NCI-H1694 treated with DMSO at 0.1 percent for 48 hours (cell line): ENCODE measurements at places on chromosomes 1 and 21.

- DNase-seq, result no peak
Observed at GRCh38 chr1:218983433-218983832, 190.2 kb upstream of the LYPLAL1 start.

- no peak for DNase-seq
Observed at GRCh38 chr1:205532026-205532898, 27.8 kb downstream of the CDK18 start.

DNA sequence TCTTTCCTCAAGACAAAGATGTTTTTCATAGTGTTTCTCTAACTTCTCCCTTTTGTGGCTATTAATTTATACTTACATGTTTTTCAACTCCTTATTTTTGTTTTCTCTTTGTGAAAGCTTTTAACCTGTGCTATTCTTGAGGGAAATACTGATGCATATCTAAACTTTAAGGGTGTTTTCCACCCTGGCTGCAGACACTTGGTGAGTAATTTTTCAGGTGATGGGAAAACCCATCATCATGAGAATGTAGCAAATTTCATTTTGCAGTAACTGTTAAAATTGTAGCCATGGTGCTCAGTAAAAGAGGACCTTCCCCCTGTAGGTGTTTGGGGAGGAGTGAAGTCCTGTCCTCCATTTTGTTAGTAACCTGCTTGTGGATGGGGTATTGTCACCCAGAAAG lies 124.2 kb downstream of the LIPI start:
- DNase-seq, result no peak

DNA sequence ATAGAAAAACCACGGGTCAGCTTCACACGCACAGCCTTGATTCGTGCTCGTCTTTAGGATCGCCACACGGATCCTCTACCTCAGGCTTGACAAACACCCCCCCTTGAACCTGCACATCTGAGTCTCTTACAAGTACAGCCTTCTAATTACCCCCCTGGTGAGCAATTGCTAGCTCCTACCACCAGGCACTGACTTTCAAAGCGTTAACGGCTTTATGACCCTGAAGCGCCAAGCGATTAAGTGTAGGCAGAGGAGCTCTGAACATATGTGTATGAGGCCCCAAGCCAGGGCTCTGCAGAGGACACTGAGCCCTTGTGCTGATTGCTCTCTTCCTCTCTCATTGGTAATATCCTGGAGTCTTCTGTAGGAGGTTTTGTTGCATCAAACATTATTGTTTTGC lies 55.7 kb upstream of the EPHA8 start:
- DNase-seq, result no peak

DNA sequence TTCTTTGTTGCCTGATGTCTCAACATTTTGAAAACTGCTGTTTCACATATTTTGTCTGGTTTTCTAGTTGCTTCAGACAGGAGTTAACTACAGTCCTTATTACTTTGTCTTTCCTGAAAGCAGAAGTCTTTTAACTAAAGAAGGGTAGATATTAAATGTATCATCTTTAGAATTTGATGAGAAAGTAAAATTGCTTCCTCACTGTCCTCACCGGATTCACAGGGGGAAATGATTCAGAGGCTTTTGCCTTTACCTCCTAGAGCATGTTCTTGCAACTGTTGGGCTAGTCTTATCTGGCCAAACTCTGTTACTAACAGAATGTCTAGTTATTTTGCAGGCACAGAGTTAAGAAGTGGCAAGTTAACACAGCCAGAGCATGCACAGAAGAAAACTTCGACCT lies 107.2 kb upstream of the VAV3 start:
- no peak for DNase-seq

GRCh38 chr1:21937034-21937371 lies at the start of gene HSPG2:
Gene HSPG2, minus strand, starts transcription at chr1:21937310. Its CDS starts 93 bp downstream, at chr1:21937217.
- DNase-seq, result no peak

DNA sequence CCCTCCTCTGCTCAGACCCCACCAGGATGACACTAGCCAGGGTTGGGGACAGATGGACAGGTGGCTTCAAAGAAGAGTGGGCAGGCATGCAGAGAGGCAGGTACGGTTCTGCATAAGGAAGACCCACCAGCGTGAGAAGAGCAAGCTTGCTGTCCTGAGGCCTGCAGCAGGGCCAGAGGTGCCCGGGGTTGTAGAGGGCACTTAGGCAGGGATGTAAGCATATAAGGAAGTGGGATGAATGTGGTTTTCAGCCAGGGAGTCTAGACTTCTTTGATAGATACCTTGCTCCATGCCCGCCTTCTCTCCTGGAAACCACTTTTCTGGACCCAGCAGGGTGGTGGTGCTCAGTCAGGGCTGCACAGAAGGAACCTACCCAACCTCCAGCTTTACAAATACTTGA lies 1.4 kb downstream of the TTC39A start:
- DNase-seq, result no peak

DNA sequence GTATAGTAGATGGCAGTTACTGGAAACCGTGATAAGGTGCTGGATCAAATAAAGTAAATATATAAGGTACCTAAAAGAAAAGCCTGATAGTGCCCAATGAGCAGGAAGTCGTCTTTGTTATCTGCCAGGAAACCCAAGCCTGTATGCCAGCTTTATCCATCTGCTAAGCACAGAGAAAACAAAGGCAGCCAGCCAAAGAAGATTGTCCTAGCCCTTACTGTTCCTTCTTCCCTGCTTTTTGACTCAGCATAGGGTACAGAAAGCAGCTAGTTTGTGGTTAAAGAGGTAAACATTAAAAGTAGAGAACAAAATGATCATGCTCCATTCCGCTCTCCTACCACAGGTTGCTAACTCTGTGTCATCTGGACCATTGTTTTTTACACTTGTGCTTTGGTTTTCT lies 10.1 kb downstream of the KRTAP22-2 start:
- DNase-seq, result no peak

DNA sequence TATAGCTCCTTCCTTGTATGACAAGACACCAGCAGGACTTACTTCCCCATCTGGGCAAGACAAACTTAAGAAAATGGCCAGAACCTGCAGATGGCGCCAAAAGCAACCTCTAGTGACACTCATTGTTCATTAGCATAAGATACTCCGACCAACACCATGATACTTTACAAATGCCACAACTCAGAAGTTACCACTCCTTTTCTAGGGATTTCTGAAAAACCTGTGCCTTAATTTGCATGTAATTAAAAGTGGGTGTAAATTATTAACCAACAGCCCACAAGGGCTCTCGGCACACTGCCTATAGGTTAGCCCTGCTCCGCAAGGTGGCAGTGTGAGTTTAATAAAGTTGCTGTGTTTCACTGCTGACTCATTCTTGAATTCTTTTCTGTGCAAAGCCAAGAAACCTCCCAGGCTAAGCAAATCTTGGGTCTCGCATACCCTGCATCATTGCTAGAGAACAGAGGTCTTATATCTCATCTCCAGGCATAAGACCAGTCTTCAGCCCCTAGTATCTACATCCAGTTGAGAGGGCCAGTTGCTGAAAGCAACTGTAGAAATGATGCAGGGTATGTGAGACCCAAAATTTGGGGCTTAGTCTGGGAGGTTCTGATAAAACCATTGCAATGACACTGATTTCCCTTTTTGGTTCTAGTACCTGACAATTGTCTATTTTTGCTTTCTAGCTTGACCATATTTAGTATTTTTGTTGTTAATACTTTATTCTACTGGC lies 86.4 kb downstream of the FAF1 start:
- DNase-seq, result peak; percentile 4

DNA sequence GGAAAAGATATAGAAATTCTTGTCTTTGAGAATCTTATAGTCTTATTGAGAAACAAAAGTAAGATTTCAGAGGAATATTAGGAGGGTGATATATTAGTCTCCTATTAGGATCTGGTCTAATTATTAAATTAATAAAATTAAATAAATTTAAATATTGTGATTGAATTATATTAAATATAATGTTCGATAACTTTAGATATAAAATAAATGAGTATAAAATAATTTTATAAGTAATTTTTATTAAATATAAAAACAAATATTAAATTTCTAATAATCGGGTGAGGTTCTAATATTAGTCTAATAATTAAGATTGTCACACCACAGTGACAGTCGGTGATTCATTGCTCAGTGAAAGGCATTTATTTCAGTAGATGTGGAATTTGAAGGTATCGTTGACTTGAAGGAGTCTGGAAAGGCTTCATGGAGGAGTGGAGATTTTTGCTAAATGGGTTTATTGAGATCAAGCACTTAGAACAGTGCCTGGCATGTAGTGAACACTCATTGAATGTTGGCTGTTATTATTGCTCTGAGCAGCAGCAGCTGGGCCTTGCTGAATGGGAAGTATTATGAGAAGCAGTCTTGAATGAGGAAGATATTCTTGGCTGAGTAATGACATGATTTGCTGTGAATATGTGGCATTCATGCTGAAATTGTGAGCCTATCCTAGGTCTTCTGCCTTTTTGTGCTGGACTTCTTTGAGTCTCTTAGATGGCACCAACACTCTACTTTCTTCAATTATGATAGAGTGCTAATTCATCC lies 74.6 kb downstream of the USP25 start:
- DNase-seq, result no peak

DNA sequence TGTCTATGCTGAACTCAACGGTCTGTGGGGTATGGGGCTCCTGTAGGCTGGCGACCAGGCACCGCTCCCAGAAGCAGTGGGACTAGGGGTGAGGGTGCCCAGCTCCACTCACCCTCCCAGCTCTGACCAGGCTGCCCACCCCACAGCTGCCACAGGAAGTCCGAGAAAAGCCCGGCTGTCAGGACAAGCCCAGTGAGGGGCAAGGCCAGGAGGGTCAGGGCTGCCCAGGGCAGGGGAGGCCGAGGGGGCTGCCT lies 3.5 kb upstream of the TMEM52 start:
- no peak for DNase-seq

GRCh38 chr1:232382671-232383070 lies 247.3 kb downstream of the SIPA1L2 start:
- no peak for DNase-seq

GRCh38 chr21:18460979-18461378 lies 57.4 kb upstream of the TMPRSS15 start:
- DNase-seq, result no peak

GRCh38 chr1:156953571-156953970 lies 33.1 kb downstream of the LRRC71 start:
- DNase-seq, result no peak
